Myometrial cell (primary cell): ENCODE measurements at places on chromosomes 13 and 19. TPM values are rescaled to one million over a fixed set of nuclear protein-coding genes. Genes with fewer than 3 reads are reported as not detected.

Gene NCR1
- not detected in 2 replicates for total RNA-seq

Gene CDX2
- total RNA-seq, result not detected in 2 replicates

Gene ODAD3
- total RNA-seq, result under 0.01 and 0.89 TPM in 2 replicates

Gene TEKTIP1
- total RNA-seq, result not detected in 2 replicates

Gene KLK14
- total RNA-seq, result not detected in 2 replicates

Gene PSG5
- 6.7 and 7.8 TPM in 2 replicates for total RNA-seq
